GM04503 (cell line): ENCODE measurements at places on chromosomes 16 and 17.

DNA sequence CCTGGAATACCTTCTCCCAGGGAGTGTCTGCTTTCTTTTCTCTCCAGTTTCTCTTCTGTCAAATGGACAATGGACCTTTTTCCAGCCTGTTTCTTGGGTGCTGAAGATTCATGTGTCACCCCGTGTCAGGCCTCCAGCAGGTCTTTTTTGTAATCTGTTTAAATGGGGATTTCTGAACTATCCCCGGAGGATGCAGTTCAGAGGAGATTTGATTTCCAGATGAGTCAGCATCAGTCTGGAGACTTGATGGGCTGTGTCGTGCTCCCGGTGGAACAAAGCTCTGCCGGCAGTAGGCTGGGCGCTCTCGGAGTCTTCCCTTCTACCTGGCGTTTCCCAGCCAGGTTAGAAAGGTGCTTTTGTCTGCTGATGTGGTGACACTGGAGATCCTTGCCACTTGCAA is 440.6 kb downstream of the HS3ST3B1 start:
- DNase-seq: no peak

DNA sequence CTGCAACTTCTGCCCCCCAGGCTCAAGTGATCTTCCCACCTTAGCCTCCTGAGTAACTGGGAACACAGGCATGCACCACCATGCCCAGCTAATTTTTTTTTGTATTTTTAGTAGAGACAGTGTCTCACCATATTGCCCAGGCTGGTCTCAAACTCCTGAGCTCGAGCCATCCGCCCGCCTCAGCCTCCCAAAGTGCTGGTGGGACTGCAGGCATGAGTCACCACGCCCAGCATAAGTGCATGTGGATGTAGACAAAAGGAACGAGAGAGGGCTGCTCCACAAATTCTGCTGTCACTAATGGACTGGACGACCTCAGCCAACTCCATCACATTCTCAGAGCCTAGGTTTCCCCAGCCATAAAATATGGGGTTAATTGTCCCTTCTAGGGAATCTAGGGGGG is 7.7 kb upstream of the SP2 start:
- no peak for DNase-seq

DNA sequence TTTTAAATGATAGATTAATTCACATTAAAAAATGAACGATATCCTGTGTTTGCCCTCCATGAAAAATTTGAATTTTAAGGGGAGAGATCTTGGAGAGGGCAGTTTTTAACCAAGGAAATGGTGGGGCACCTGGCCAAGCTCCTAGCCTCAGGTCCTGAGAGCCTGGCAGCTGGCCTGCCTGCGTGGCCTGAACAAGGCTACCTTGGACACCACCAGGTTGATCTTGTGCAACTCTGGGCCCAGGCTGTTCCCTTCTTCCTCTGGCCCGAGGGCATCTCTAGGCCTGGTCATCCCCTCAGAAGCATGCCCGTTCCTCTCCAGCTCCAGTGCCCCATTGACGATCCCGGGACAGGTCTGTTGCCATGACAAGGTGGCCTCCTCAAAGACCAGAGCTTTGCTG is 33.4 kb upstream of the LONP2 start:
- no peak for DNase-seq

DNA sequence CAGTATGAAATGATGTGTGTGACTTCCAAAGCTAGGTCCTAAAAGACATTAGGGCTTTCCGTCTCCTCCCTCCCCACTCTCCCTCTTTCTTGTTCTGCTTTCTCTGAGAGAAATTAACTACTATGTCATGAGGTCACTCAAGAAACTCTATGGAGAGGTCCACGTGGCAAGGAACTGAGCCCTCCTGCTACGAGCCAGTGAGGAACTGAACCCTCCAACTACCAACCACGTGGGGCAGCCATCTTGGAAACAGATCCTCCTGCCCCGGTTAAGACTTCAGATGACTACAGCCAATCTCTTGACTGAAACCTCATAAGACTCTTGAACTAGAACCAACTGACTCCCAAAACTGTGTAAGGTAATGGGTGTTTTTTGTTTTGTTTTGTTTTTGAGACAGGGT is 4.2 kb upstream of the ALOX15 start:
- no peak for DNase-seq

DNA sequence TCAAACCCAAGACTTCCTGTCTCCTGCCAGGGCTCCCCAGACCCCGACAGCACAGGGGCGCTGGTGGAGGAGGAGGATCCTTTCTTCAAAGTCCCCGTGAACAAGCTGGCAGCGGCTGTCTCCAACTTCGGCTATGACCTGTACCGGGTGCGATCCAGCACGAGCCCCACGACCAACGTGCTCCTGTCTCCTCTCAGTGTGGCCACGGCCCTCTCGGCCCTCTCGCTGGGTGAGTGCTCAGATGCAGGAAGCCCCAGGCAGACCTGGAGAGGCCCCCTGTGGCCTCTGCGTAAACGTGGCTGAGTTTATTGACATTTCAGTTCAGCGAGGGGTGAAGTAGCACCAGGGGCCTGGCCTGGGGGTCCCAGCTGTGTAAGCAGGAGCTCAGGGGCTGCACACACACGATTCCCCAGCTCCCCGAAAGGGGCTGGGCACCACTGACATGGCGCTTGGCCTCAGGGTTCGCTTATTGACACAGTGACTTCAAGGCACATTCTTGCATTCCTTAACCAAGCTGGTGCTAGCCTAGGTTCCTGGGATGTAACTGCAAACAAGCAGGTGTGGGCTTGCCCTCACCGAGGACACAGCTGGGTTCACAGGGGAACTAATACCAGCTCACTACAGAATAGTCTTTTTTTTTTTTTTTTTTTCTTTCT is 8.1 kb downstream of the SERPINF1 start:
- DNase-seq: no peak
